ENCODE measurements at places on chromosomes 3 and 15. TPM values are rescaled to one million over a fixed set of nuclear protein-coding genes. Genes with fewer than 3 reads are reported as not detected.

DNA sequence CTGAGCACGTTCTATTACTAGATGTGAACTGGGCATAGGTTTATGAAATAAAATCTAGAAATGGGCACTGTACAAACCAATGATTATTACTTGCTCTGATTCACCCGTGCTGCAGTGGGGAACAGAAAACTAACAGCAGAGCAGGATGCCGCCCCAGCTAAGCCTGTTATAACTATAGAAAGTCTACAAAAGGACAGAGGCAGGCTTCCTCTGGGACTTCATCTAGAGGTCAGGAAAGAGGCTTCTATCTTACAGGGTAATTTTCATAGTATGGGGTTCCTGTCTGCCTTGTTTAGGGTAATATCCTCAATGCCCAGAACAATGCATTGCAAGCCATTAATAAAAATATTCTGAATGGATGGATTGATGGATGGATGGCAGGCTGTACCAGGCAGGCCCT lies 177.0 kb upstream of the TBL1XR1 start:
- no peak for DNase-seq

DNA sequence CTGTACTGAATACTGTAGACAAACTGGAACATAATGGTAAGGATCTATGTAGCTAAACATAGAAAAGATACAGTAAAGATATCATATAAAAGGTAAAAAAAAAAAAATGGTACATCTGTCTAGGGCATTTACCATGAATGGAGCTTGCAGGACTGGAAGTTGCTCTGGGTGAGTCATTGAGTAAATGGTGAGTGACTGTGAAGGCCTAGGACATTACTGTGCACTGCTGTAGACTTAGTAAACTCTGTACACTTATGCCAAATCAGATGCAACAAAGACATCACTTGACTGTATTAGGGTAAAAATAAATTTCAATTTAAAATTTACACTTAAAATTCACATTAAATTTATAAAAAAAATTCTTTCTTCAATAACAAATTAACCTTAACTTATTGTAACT lies 281.3 kb upstream of the LMCD1 start:
- DNase-seq: no peak

- no peak for DNase-seq
Observed at GRCh38 chr3:55180161-55180560, 252.3 kb upstream of the LRTM1 start.

DNA sequence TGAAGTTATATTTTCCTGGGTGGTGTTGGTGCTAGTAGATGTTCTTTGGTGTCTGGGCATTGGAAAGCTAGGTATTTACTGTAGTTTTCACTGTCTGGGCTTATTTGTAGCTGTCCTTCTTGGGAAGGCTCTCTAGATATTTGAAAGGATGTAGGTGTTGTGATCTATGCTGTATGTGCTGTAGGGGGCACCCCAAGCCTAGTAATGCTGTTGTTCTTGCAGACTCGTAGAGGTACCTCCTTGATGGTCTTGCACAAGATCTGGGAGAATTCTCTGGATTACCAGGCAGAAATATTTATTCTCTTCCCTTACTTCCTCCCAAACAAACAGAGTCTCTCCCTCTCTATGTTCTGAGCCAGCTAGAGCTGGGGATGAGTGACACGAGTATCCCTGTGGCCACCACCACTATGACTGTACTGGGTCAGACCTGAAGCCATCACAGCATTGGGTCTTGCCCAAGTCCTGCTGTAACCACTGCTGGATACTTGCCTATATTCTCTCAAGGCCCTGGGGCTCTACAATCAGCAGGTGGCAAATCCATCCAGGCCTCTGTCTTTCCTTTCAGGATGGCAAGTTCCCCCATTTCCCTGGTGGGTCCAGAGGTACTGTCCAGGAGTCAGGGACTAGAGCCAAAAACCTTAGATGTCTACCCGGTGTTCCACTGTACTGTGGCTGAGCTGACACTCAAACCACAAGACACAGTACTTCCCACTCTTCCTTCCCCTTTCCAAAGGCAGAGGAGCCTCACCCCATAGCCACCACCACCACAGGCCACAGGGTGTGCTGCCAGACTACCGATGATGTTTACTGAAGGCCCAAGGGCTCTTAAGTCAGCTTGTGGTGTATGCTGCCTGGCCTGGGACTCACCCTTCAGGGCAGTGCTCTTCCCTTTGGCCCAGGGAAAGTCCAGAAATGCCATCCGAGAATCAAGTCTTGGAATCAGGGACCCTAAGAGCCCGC lies 195.2 kb upstream of the DPPA4 start:
- peak; percentile 2 for DNase-seq

GRCh38 chr3:57646723-57647122 lies 46.2 kb downstream of the DENND6A start:
- DNase-seq: peak; percentile 26

GRCh38 chr15:33093222-33093621 lies 101.3 kb downstream of the FMN1 start:
- DNase-seq: no peak

- no peak for DNase-seq
Observed at GRCh38 chr15:101437618-101438481, 51.7 kb downstream of the PCSK6 start.

DNA sequence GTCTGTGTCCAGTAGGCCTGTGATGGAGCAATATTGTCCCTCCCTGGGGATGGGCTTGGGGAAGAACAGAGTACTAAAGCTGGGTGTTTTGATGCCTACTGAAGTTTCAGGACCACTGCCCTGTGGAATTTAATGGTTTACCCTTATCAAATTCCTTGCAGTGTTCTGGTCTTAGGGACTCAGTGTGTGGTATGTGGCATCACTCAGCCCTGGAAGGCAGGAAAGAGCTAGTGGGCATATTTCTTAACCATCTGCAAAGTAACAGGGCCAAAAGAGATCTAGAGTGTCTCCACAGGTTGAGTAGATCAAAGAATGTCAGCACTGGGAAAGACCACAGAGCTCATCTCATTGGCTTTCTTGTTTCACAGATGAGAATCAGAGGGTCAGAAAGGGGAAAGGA lies 11.8 kb upstream of the SCN10A start:
- DNase-seq: no peak

DNA sequence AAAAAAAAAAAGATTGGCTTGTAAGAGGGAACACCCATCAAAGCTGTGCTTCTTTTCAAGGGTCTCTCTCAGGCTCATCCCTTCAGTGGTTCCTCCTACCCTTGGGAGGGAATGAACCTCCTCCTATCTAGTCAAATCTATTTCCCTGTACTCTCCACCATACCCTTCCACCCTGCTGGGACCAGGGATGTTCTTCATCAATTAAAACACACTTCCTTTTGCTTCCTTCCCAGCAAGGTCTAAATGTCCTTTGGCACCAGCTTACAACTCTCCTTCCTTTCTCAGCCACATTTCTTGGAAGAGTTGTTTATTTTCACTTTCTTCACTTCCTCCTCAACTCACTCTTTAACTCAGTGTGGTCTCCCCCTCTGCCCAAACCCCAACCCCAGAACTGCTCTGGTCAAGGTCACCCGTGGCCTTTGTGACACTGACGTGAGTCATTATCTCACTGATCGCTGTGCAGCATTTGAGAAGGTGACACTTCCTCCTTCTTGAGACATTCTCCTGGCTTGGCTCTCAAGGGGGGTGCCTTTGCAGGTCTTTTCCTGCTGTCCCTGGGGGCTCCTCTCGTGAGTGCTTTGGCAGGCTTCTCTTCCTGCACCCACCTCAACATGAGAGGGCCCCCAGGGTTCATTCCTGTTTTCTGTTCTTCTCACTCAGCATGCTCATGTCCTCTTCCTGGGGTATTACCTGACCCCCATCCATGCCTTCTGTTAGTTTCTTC lies 210.5 kb upstream of the TLE3 start:
- peak; percentile 41 for DNase-seq

GRCh38 chr3:162938083-162938482 lies 1441.5 kb downstream of the OTOL1 start:
- DNase-seq: no peak

DNA sequence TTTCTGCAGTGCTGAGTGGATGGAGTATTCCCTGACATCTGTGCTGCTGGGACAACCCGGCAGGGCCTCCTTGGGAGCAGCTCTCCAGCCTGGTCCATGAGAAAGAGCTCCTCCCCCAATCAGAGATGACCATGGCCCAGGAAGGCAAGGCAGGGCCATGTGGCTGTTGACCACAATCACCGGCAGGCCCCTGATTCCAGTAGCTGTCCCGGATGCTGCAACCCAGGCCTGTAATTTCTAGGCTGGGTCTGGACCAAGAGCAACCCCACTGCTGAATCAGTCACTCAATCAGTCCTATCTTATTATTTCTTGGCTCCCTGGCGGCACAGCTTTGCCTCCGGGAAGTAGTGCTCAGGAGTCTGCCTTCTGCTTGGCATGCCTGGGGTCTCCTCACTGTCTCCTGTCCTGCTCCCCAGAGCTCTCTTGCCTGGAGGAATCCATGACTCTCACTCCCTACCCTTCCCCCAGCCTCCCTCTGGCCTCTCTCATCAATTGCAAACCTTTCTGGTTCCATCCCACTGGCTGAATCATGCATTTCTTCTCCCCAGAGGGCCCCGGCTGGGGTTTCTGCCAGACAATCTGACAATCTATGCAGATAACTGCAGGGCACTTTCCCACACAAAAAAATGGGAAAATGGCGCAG lies 32.6 kb upstream of the ITGA11 start:
- no peak for DNase-seq

GRCh38 chr3:137987723-137988122 lies 22.2 kb upstream of the CLDN18 start:
- DNase-seq: no peak

DNA sequence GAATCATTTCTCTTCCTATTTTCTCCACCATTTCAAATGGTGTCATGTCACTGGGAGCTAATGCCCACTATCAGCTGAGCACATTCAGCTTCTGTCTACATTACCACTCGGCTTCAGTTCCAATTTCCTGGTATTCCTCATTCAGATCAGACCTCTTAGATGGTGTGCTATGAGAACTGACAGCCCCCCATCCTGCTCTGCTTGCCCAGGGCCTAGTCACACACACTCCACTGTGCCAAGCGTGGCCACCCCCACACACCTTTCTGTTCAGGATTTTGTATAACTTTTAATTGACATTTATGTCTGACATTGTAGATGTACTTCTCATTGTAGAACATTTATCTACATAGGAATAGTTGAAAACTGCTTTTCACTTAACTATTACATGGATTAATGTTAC lies 146.8 kb downstream of the CDIN1 start:
- no peak for DNase-seq

DNA sequence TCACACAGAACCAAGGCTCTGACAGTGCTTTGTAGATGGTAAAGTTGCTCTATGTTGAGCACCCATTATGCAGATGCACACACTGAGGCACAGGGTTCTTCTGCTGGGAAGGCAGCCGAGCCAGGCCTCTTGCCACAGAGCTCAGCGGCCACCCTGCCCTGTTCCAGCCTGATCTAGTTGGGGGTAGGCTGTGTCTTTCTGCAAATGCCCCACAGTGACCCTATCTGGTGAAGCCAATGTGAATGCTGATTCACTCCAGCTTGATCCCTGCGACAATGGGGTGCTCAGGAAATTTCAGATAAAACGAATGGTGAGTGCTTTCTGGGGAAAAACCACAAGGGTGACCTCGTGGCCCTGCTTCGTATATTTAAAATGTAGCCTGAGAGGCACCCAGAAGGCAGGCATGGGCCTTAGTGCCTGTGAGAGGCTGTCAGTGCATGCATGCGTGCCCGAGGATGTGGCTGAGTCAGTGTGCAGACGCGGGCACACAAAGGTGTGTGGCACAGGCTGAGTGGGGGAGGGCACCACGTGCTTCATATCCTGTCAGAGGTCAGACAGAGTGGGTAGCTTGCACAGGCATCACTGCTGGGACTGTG lies 85.7 kb downstream of the ATP2B2 start:
- no peak for DNase-seq

GRCh38 chr15:39645976-39646257 lies 65.0 kb downstream of the THBS1 start:
- no peak for DNase-seq

DNA sequence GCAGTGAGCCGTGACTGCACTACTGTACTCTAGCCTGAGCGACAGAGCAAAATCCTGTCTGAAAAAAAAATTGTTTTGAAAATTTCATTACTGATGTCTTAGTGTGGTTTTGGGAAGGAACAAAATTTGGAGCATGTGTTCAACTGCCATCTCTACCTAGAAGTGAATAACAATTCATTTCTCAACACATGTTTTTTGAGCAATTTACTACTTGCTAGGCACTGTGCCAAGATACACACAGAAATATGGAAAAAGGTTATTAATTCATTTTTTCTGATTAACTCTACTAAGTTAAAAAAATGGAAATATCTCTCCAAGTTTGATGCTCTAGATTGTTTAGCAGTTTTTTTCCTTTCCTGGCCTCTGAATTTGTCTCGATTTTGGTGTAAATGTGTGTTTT lies 5.2 kb upstream of the TCF12 start:
- DNase-seq: no peak

GRCh38 chr3:80870476-80871041 lies 890.9 kb downstream of the GBE1 start:
- no peak for DNase-seq

The CP gene
- total RNA-seq: 10.2 TPM

The RAB6B gene
- total RNA-seq: 0.27 TPM

The FURIN gene
- total RNA-seq: 124 TPM

The C3orf62 gene
- 3.2 TPM for total RNA-seq

The TJP1 gene
- under 0.01 TPM for total RNA-seq

The SLC22A13 gene
- 0.27 TPM for total RNA-seq

The CYP1A2 gene
- not detected for total RNA-seq

The IL16 gene
- 44.7 TPM for total RNA-seq

The SPATA12 gene
- total RNA-seq: under 0.01 TPM

The TMEM45A gene
- 0.81 TPM for total RNA-seq

The ROPN1 gene
- total RNA-seq: not detected

The UBL7 gene
- 94.0 TPM for total RNA-seq

The MASP1 gene
- total RNA-seq: under 0.01 TPM

The SERPINI2 gene
- total RNA-seq: 1.6 TPM
